Stimulated activated CD8-positive, alpha-beta memory T cell treated with anti-CD3 and anti-CD28 coated beads, Interleukin-7, amount 100 ng/mL, for 1 hour (primary cell): ENCODE measurements at places on chromosomes 11 and 22.

GRCh38 chr22:49958366-49958921 lies 2.1 kb upstream of the PIM3 start:
- no peak for DNase-seq

- no peak for DNase-seq
Observed at GRCh38 chr22:42720263-42721044, at the start of gene A4GALT. TSS of gene A4GALT (minus strand) at chr22:42720870. CDS start at chr22:42693951, 26,919 bp downstream.

DNA sequence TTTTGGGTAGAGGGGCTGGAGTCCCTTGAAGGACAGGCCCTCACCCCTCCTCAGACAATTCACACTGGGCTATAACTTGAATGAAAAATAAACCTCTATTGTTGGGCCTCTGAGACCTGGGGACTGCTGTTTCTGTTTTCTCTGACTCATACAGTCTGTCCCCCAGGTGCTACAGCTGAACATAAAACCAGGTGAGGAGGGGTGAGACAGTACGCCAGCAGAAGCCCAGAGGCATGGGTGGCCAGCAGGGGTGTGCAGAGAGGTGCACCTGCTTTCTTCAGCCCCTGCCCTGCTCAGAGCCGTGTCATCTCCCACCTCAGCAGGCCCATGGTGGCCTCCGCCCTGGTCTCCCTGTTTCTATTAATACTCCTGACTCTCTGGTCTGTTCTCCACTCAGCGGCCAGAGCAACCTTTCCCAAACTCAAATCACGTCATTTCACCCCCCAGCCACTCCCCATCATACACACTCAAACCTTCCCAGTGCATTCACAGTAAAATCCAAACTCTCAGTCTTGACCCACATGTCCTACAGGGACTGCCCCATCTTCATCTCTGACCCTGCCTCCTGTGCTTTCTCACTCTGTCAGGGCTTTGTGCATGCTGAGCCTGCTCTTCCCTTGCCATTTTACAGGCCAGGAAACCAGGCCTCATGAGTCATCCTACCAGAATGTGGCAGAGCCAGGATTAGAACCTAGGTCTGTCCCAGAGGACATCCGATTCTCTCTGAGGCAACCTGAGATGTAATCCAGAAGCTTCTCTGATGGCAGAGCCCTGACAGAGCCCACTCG lies 5.4 kb upstream of the IL2RB start:
- no peak for DNase-seq

DNA sequence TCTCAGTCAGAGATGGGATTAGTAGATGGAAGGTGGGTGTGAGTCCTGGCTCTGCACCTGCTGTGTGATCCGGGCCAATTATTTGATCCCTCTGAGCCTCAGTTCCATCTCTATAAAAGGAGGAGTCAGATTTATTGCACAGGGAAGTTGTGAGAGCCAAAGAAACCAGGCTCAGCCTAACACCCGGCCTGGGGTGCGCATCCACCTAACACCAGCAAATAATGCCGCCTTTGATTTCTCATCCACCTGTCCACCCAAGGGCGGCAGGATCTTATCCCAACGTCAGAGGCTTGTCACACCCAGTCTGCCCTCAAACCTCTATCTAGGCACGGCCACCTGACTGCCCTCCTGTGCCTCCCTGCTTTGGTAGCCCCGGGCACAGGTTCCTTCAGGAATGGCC lies 2.4 kb downstream of the CRYBB2 start:
- DNase-seq = no peak

- DNase-seq = no peak
Observed at GRCh38 chr11:128477811-128478210, 109.5 kb downstream of the ETS1 start.

GRCh38 chr11:2581151-2581930 lies 118.5 kb downstream of the KCNQ1OT1 start:
- DNase-seq = no peak

DNA sequence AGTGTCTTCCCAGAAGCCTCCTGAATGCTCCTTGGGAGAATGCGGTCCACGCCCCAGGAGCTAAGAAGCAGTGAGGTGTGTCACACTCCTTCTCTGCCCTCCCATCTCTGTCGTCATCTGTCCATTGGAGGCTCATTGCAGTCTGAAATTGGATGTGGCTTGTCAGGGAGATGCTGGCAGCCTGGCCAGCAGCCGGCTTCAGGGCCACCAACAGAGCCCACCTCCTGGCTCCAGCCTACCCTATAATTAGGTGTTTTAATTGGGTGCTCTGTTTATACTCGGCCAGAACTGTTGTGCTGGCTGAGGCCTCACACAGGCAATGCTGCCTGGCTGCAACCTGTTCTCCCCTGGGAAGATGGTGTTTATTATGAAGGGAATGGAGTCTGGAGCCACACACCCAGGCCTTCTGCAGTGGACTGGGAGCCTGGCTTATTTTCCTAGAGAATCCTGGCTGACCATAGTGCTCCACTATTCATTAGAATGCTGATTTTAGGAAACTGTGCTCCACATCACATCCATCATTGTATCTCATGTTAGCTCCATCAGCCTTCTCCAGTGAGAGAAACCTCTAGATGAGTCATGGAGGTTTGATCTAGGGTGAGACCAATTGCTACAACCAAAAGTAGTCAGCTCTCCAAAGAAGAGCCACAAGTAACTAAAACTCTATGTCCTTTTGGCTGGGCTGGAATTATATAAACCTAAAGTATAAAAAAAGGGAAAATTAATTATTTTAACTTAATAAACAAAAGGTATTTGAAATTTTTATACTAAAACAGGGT lies 86.8 kb upstream of the CRTAM start:
- no peak for DNase-seq

GRCh38 chr11:19598456-19598855 lies 114.2 kb upstream of the NAV2 start:
- DNase-seq = no peak

- DNase-seq = no peak
Observed at GRCh38 chr11:133967599-133968238, 11.0 kb upstream of the IGSF9B start.

- DNase-seq = no peak
Observed at GRCh38 chr11:65791719-65792213, 4.9 kb downstream of the OVOL1 start.

DNA sequence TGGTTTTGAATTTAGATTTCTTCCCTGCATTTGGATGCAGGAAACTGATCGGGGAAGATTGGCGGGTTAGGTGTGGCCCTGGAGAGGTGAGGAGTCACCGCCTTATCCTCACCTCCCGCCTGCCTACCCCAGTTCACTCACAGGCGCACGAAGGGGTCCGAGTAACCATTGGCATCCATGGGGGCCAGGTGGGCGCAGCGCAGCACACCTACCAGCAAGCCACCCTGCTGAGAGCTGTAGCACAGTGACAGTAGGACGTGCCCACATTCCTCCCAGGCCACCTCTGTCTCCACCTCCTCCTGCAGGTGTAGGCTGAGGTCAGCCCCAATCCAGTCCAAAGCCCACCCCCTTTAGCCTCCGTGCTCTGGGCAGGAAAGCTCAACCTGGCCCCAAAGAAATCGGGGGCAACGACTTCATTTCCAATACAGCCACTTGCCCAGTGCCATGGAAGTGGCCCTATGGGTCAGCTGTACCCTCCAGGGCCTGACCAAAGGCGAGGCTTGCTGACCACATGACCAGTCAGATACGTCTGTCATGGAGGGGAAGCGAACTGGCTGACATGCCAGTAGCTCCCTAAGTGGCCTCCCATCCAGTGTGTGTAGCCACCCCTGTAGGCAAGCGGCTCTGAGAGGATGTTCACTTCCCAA lies 6.7 kb downstream of the NDUFV1 start:
- DNase-seq = no peak

- no peak for DNase-seq
Observed at GRCh38 chr11:120198787-120199469, 11.9 kb upstream of the OAF start.

DNA sequence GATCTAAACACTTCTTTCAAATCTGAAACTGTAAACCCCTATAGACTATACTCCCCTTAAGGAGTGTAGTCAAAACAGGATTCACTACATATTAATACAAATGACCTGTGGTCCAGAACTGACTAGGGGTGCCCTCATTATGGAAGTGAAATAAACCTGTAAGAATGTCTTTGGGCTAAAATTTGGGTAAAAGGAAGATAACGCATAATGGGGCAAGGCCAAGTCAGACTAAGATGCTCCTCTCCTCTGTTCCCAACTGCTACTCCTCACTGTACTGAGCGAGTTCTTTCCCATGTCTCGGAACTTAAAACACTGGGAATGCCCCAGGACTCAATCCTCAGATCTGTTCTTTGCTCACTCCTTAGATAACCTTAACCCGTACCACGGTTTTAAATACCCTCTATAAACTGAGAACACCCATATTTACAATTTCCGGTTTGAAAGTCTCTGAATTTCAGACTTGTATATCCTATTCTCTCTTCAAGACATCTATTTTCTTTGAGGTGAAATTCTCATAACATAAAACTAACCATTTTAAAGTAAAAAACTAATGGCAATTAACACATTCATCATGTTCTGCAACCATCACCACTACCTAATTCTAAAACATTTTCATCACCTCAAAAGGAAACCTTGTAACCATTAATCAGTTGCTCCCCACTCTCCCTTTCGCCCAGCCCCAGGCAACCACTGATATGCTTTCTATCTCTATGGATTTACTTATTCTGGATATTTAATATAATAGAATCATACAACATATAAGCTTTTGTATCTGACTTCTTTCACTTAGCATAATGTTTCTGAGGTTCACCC lies 4.0 kb downstream of the THAP12 start:
- DNase-seq = no peak

- no peak for DNase-seq
Observed at GRCh38 chr11:8814209-8814922, 96.6 kb upstream of the AKIP1 start.

DNA sequence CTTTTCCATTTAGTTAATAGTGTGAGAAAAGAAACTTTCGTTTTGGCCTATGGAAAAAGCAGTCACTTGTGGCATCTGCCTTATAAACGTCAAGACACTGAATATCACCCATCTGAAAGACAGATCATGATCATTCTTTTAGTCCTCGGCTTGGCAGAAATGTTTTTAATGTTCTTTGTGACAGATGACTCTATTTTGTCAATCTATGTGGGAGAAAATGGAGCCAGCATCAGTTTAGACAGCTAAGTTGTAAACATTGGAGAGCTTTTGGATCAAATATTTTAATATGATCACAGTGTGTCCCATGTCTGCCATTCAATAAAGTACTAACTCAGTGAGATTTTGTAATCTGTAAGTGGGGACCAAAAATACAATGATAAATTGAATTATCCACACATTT lies 85.1 kb upstream of the LUZP2 start:
- no peak for DNase-seq

GRCh38 chr11:73958521-73959141 lies 7.8 kb downstream of the DNAJB13 start:
- no peak for DNase-seq

GRCh38 chr11:43574949-43575912 lies 105.3 kb upstream of the HSD17B12 start:
- no peak for DNase-seq

- DNase-seq = no peak
Observed at GRCh38 chr11:125062218-125062930, 731 bp upstream of the SLC37A2 start.

DNA sequence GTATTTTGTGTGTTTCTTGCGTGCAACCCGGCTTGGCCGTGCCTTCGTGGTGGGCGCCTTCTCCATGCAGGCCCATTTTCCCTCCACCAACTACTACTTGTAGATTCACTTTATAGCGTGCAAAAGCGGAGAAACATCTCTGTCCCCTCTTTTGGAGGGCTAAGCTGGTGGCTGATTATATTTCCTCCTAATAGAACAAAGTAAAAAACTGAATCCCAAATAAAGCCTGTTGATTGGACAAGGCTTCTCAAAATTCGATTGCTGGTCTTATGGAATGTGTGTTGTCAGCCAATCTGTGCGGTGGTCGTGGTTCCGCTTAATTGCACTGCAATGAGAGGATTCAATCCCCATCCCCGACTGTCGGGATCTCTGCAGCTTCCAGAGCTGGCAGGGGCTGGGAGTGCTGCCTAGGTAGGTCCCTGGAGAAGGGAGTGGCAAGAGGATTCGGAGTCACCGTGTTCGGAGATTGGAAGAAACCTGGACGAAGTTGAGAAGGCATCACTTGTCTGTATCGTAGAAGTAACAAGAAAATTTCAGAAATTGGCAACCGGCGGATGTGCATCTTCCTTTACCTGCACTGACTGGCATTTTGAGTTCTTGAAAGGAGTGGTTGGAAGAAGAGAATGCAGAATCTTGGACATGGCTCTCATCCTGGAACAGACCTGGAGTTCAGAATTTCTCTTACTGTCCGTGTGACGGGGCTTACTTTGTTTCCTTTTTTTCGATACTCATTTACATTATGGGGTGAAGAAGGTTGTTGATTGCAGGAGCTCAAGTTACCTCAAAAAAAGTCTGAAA lies 1.1 kb downstream of the HMGXB4 start:
- DNase-seq = no peak

DNA sequence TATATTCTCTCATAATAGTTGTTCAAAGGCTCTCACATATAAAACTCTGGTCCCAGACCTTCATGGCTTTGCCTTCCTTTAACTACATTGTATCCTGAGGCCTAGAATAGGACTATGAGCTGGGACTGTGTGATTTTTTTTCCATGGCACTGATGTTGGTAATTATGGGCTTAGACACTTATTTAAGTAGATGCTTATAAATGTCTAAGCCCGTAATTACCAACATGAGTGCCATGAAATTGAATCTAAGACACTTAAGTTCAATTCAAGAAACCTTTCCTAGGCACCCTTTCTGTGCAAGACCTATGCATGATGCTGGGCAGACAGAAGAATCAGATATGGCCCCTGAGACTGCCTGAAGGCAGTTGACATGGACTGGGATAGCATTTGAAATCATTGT lies 63.0 kb downstream of the P4HA3 start:
- no peak for DNase-seq

DNA sequence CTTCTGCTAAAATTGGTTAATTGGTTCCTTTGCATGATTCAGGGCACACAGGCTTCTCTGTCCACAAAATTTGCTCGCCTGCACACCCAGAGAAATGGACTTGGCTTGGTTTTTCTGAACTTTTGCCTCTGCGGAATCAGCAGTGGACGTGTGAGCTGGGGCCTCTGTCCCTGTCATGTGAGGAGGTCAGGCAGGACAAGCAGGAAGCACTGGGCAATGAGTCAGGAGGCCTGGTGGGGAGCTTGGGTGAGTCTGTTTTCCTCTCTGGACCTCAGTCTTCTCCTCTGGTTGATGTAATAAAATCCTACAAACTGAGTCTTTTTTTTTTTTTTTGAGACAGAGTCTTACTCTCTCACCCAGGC lies 10.4 kb upstream of the CELSR1 start:
- no peak for DNase-seq

DNA sequence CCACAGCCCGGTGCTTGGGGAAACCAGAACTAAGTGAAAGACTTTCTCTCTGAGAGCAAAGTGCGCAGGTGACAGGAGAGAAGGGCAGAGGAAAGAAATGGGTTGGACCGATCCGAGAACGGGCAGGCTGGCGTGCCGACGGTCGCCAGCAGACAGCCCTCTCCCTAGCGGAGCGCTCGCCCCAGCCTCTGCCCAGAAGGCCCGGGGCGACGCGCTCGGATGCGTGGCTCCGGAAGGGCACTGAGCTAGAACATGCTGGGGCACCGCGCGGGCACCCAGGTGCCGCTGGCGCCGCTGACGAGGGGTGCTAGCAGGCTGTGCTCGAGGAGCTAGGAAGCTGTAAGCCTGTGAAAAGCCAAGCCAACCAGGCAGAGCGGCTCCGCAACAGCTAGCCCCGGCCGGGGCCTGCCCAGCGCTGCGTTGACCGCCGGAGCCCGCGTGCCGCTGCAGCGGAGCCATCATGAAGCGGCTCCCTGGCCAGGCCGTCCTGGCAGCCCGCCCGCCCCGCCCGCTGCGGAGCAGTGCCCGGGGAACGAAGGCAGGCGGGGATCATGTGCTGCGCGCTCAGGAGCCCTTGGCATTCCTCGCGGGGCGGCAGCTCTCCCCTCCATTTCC lies 22.1 kb upstream of the RRAS2 start:
- peak; percentile 13 for DNase-seq

GRCh38 chr11:92607969-92608722 lies 361.3 kb upstream of the MTNR1B start:
- DNase-seq = no peak

- no peak for DNase-seq
Observed at GRCh38 chr11:120044011-120044675, 93.8 kb downstream of the TRIM29 start.
